PC-9 (cell line): ENCODE measurements at places on chromosomes 16 and 17.

DNA sequence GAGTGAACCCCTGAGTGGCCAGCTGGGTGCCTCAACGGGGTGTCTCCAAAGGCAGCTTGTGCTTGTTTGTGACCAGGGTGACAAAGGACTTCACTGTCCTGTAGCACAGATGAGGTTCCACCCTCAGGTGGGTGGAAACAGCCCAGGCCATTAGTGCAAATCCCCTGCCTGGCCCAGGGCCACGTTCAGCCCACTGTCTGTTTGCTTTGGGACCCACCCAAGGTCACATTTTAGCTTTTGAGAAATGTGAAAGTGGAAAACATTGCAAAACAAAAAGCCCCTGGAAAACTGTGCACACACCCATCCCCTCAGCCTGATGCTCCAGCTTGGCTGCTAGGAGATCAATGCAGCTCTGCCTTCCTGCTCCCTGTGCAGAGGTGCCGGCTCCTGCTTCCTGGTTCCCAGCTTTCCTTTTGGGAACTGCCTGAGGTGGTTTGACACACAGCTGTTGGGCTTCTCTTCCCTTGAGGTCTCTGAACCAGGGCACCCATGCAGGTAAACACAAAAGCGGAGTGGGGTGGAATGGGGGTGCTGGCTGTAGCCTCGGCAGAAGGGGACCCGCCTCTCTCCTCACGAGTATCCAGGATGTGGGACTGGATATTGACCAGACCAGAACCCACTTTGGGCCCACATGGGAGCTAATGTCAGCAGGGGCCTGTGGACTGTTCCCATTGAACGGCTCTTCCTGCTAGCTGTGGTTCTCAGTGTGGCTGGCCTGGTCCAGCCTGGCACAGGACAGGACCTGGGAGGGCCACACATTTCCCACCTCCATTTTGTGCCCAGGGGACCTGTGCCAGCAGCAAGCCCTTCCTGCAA lies 7.9 kb upstream of the SPHK1 start:
- H3K27me3 ChIP-seq = no peaks in the 10 kb centered on the region
- no peaks in the 10 kb centered on the region for H3K36me3 ChIP-seq
- no peaks in the 10 kb centered on the region for H3K4me1 ChIP-seq
- no peak overlapping the region for H3K4me3 ChIP-seq
- DNase-seq = no peak

- H3K27me3 ChIP-seq = no peaks in the 10 kb centered on the region
- H3K4me3 ChIP-seq = no peak overlapping the region
- H3K27ac ChIP-seq = no peak overlapping the region
- no peaks in the 10 kb centered on the region for H3K4me1 ChIP-seq
- peaks cover 6% of the 10 kb centered on the region for H3K36me3 ChIP-seq
- no peak for DNase-seq
These were observed 213.4 kb downstream of the CYB561 start for GRCh38 chr17:63232565-63233310.

DNA sequence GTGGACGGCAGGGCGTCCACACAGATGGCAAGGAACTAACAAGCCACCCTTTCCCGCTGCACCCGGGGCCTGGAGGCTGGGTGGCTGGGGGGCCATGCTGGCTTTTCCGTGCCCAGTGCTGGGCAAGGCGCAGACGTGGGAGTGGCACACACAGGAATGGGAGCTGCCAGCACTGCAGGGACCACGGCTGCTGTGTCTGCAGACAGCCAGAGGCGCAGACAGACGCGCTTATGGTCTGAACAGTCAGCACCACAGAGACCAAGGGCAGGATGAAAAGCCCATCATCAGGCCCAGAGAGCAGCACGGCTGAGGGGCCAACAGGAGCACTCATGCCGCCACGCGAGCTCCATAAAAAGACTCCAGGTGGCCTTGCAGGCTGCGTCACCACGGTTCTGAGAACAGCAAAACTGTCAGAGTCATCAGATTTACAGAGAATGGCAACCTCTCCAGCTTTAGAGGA lies 24.0 kb downstream of the PDIA2 start:
- no peak for DNase-seq
- H3K27me3 ChIP-seq = no peaks in the 10 kb centered on the region
- no peak overlapping the region for H3K27ac ChIP-seq
- H3K4me1 ChIP-seq = no peaks in the 10 kb centered on the region
- no peak overlapping the region for H3K4me3 ChIP-seq

GRCh38 chr16:56354746-56355145 lies 70.6 kb downstream of the AMFR start:
- peak; percentile 9 for DNase-seq
- no peak overlapping the region for H3K27ac ChIP-seq
- no peaks in the 10 kb centered on the region for H3K36me3 ChIP-seq
- H3K27me3 ChIP-seq = no peaks in the 10 kb centered on the region

- no peaks in the 10 kb centered on the region for H3K4me1 ChIP-seq
- H3K27ac ChIP-seq = no peak overlapping the region
- DNase-seq = no peak
- H3K4me3 ChIP-seq = no peak overlapping the region
These were observed 100.7 kb downstream of the LYRM1 start for GRCh38 chr16:21001262-21001661.

DNA sequence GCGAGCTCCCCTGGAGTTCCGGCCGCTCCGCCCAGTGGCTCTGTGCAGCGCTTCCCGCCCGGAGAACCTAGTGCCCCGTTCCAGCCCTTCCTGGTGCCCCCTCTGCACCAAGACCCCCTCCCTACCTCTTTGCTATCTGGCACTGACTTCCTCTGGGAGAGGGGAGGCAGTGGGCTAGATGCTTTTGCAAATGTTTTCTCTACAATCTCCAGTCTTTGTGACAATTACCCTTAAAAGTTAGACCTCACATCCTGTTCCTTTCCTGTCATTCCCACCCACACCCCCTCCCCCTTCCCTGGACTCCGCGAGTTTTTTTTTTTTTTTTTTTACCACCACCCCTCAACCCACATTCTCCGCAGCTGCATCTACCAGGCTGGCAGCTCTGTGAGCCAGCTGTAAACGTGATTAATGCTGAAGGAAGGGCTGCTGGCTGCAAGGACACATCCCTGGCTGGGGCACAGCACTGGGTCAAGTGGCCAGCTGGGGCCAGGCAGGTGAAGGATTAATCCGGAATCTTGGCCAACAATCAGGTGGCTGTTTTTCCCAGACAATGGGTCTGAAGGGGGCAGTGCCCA lies 101.5 kb downstream of the MGAT5B start:
- H3K4me1 ChIP-seq = peaks cover 16% of the 10 kb centered on the region
- H3K36me3 ChIP-seq = no peaks in the 10 kb centered on the region
- peak overlapping the region; percentile 82 for H3K27ac ChIP-seq
- no peaks in the 10 kb centered on the region for H3K27me3 ChIP-seq

DNA sequence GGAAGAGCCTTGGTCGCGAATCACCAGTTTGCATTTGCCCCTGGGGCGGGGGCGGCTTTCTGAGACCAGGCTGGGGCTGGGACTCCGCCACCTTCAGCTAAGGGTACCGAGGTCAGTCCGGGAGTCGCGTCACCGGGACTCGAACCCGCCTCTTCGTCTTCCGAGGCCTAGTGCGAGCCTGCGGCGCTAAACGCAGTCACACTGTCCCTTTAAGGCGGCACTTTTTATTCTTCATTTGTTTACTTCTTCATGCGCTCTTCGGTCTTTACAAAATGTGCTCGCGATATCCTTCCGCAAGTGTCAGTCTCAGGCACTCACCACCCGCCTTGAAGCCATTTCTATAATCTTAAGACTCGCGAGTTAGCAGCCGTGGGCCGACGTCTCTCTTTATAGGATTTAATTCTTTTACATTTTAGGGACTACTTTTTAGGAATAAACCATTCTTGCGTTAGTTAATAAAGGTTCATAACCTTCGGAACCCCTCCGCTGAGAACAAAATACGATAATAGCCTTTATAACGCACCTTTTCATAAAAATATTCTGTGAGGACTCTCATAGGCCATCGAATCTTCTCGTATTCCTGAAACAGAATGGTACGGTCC lies 593 bp upstream of the HEXIM1 start:
- H3K36me3 ChIP-seq = peaks cover 12% of the 10 kb centered on the region; the same call in 1 of the 2 replicates
- no peaks in the 10 kb centered on the region for H3K27me3 ChIP-seq
- peak overlapping the region; percentile 73 for H3K4me3 ChIP-seq
- H3K4me1 ChIP-seq = peaks cover 26% of the 10 kb centered on the region
- peak; percentile 71 for DNase-seq

- H3K36me3 ChIP-seq = no peaks in the 10 kb centered on the region
- H3K4me1 ChIP-seq = peaks cover 13% of the 10 kb centered on the region
- H3K4me3 ChIP-seq = no peak overlapping the region
- H3K27me3 ChIP-seq = no peaks in the 10 kb centered on the region
- no peak for DNase-seq
- H3K27ac ChIP-seq = no peak overlapping the region
These were observed 6.8 kb upstream of the CNOT1 start for GRCh38 chr16:58636466-58636865.

GRCh38 chr17:22090263-22090935 lies 398.1 kb downstream of the KCNJ18 start:
- no peaks in the 10 kb centered on the region for H3K36me3 ChIP-seq
- H3K27ac ChIP-seq = no peak overlapping the region
- H3K27me3 ChIP-seq = peaks cover 7% of the 10 kb centered on the region; the same call in 1 of the 2 replicates
- H3K4me1 ChIP-seq = no peaks in the 10 kb centered on the region

DNA sequence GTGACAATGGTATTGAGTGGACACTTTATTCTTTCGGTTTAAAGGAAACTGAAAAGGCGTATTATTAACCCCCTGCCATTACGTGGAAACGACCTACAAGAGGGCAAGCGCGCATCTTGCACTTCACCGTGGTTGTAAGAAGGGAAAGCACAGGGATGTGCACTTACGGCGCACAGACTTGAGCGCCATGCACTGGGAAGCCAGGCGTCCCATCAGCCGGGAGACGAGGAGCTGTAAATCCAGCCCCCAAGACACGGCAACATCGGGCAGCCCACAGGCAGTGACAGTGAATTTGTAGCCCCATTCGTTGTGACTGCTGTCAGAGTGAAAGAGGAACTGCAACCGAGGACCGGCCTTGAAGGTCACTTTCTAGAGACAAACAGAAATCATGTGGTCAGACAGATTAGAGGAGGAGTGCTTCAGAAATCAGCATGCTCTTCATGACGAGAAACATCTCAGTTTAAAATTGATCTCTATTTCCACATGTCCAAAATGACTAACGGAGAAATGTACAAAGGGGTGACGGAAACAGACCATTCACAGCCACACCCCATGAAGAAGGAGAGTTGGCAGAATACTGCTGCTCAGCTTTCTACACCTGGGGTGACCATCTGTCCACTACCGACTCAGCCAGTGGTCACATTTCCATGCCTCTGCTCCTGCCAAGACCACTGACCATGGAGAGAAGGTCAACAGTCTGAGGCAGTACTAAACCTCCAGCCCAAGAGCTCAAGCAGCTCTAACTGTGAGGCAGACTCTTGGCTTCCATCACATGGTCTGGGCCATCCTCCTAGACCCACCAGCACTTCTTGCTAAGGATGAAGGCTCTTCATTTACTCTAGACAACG lies 68.6 kb downstream of the ZZEF1 start:
- H3K4me1 ChIP-seq = peaks cover 13% of the 10 kb centered on the region
- no peak overlapping the region for H3K27ac ChIP-seq
- no peak overlapping the region for H3K4me3 ChIP-seq
- no peaks in the 10 kb centered on the region for H3K27me3 ChIP-seq
- no peak for DNase-seq

GRCh38 chr17:40430272-40431230 lies 12.7 kb upstream of the IGFBP4 start:
- H3K36me3 ChIP-seq = no peaks in the 10 kb centered on the region
- no peaks in the 10 kb centered on the region for H3K4me1 ChIP-seq
- no peak overlapping the region for H3K4me3 ChIP-seq
- no peak for DNase-seq
- no peaks in the 10 kb centered on the region for H3K27me3 ChIP-seq
- H3K27ac ChIP-seq = no peak overlapping the region

- H3K27me3 ChIP-seq = no peaks in the 10 kb centered on the region
- no peak overlapping the region for H3K27ac ChIP-seq
- H3K4me3 ChIP-seq = no peak overlapping the region
- H3K4me1 ChIP-seq = no peaks in the 10 kb centered on the region
These were observed 37.2 kb downstream of the SIAH1 start for GRCh38 chr16:48347980-48348379.

DNA sequence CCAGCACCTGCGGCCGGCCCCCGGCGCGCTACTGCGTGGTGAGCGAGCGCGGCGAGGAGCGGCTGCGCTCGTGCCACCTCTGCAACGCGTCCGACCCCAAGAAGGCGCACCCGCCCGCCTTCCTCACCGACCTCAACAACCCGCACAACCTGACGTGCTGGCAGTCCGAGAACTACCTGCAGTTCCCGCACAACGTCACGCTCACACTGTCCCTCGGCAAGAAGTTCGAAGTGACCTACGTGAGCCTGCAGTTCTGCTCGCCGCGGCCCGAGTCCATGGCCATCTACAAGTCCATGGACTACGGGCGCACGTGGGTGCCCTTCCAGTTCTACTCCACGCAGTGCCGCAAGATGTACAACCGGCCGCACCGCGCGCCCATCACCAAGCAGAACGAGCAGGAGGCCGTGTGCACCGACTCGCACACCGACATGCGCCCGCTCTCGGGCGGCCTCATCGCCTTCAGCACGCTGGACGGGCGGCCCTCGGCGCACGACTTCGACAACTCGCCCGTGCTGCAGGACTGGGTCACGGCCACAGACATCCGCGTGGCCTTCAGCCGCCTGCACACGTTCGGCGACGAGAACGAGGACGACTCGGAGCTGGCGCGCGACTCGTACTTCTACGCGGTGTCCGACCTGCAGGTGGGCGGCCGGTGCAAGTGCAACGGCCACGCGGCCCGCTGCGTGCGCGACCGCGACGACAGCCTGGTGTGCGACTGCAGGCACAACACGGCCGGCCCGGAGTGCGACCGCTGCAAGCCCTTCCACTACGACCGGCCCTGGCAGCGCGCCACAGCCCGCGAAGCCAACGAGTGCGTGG lies 1.5 kb downstream of the NTN1 start:
- no peak for DNase-seq
- H3K36me3 ChIP-seq = no peaks in the 10 kb centered on the region
- H3K4me1 ChIP-seq = peaks cover 3% of the 10 kb centered on the region
- no peaks in the 10 kb centered on the region for H3K27me3 ChIP-seq
- H3K4me3 ChIP-seq = peak overlapping the region; percentile 55; the same call in 1 of the 2 replicates
- H3K27ac ChIP-seq = no peak overlapping the region

GRCh38 chr16:58346831-58347371 lies 45.4 kb upstream of the GINS3 start:
- DNase-seq = no peak
- H3K4me1 ChIP-seq = 0 out of 2 replicates have a peak, but pooled peaks cover 4% of the 10 kb centered on the region
- H3K36me3 ChIP-seq = no peaks in the 10 kb centered on the region
- H3K27ac ChIP-seq = no peak overlapping the region
